Neural crest cell (in vitro differentiated cells): ENCODE measurements at places on chromosomes 2 and 18. TPM values are rescaled to one million over a fixed set of nuclear protein-coding genes. Genes with fewer than 3 reads are reported as not detected.

GRCh38 chr2:78718024-78718423 lies 307.5 kb upstream of the REG3G start:
- H3K4me1 ChIP-seq: no peaks in the 10 kb centered on the region
- DNase-seq: no peak
- H3K36me3 ChIP-seq: no peaks in the 10 kb centered on the region
- no peaks in the 10 kb centered on the region for H3K27me3 ChIP-seq
- H3K4me3 ChIP-seq: no peak overlapping the region

- no peaks in the 10 kb centered on the region for H3K36me3 ChIP-seq
- H3K4me1 ChIP-seq: peaks cover 13% of the 10 kb centered on the region
- H3K27ac ChIP-seq: peak overlapping the region; percentile 8
Measured at GRCh38 chr18:46676182-46676835, 19.3 kb upstream of the LOXHD1 start.

DNA sequence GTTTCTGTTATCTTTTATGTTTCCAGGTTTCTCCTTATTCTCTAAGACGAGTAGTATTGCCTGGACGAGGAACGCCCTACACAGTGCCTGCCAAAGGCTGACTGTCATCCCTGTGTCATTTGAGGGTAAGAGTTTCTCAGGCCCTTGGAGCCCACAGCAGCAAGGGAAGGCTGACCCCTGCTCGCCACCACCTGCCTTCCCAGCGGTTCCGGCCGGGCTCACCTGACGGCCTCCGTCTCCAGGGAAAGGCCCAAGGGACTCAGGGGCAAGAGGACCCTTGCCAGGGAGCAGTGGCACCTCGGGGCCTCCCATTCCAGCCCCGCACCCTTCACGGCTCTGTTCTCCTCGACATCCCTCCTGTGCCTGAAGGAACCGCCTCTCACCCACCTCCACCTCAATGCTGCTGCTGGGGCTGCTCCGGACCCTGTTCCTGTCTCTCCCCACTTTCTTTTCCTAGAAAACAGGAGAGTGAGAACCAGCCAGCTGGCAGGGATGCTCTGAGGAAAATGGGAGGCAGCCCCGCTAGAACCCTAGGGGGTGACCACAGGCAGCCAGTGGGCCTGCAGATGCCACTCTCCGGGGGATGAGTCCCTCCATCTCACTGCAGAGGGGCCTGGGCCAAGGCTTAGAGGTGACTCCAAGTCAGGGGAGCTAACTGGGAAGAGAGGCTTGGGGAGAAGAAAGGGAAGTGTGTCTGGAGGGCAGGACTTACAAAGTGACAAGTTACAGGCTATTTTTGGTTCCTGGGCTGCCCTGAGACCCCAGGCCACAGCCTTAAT lies 1.9 kb downstream of the LIMS2 start:
- peaks cover 11% of the 10 kb centered on the region for H3K4me1 ChIP-seq
- H3K4me3 ChIP-seq: peak overlapping the region; percentile 84
- H3K27ac ChIP-seq: no peak overlapping the region
- peaks cover 75% of the 10 kb centered on the region for H3K27me3 ChIP-seq
- H3K36me3 ChIP-seq: no peaks in the 10 kb centered on the region

GRCh38 chr2:51711766-51712165 lies 679.8 kb upstream of the NRXN1 start:
- no peak for DNase-seq
- H3K36me3 ChIP-seq: no peaks in the 10 kb centered on the region
- peaks cover 6% of the 10 kb centered on the region for H3K4me1 ChIP-seq
- no peak overlapping the region for H3K27ac ChIP-seq

- H3K36me3 ChIP-seq: no peaks in the 10 kb centered on the region
- no peak overlapping the region for H3K4me3 ChIP-seq
- DNase-seq: no peak
- H3K4me1 ChIP-seq: no peaks in the 10 kb centered on the region
- no peak overlapping the region for H3K27ac ChIP-seq
- no peaks in the 10 kb centered on the region for H3K27me3 ChIP-seq
Measured at GRCh38 chr2:14654835-14655282, 22.3 kb downstream of the LRATD1 start.

GRCh38 chr2:152445791-152446201 lies 110.8 kb downstream of the FMNL2 start:
- H3K27ac ChIP-seq: no peak overlapping the region
- no peak overlapping the region for H3K4me3 ChIP-seq
- peaks cover 58% of the 10 kb centered on the region for H3K4me1 ChIP-seq
- no peaks in the 10 kb centered on the region for H3K27me3 ChIP-seq
- no peak for DNase-seq

- H3K27ac ChIP-seq: no peak overlapping the region
- no peak overlapping the region for H3K4me3 ChIP-seq
- H3K36me3 ChIP-seq: no peaks in the 10 kb centered on the region
- no peak for DNase-seq
- H3K4me1 ChIP-seq: no peaks in the 10 kb centered on the region
Measured at GRCh38 chr2:211161236-211161635, 604.8 kb downstream of the CPS1 start.

GRCh38 chr2:223052548-223053483 lies 826 bp downstream of the KCNE4 start:
- no peak overlapping the region for H3K27ac ChIP-seq
- no peak overlapping the region for H3K4me3 ChIP-seq
- H3K36me3 ChIP-seq: no peaks in the 10 kb centered on the region
- peaks cover 42% of the 10 kb centered on the region for H3K4me1 ChIP-seq

DNA sequence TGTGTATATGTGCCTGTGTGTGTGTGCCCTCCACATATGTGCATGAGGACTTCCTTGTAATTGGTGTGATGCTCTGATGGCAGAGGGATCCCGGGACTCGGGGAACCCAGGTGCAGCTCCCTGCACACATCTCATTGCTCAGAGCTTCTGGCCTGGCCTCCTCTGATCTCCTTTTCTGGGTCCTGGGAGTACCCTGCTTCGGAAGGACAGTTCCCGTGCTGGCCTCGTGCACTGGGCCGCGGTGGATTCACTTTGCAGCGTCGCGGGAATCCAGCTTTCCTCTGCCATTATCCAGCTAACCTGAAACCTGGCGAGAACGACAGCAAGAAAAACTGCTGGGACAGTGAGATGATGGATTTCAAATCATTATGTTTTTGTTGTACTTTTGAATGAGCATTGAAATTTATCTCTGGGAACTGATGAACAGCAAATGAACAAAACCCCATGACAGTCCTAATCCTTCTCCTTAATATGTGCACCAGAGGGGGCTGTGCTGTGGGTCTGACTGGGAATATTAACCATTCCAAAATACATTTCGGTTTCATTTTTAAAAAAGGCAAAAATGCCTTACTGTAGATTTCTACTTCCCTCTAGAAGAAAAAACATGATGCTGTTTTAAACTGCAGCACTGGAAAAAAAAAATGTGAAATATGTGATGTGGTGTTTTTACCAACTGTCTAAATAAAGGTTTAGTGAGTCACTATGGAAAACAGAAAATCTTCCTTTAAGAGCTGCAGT lies 78.2 kb downstream of the PTGR3 start:
- no peaks in the 10 kb centered on the region for H3K4me1 ChIP-seq
- no peaks in the 10 kb centered on the region for H3K36me3 ChIP-seq

Gene EML6
- 7.4 and 8.1 TPM in 2 replicates for total RNA-seq

- H3K27ac ChIP-seq: no peak overlapping the region
- H3K4me3 ChIP-seq: no peak overlapping the region
- H3K36me3 ChIP-seq: no peaks in the 10 kb centered on the region
- H3K4me1 ChIP-seq: no peaks in the 10 kb centered on the region
- peak; percentile 73 for DNase-seq
Measured at GRCh38 chr2:199488772-199489400, 31.1 kb upstream of the SATB2 start.

Gene CYTIP
- total RNA-seq: 0.35 TPM in 1 of 2 replicates, not detected in the other

- no peak overlapping the region for H3K27ac ChIP-seq
- no peak overlapping the region for H3K4me3 ChIP-seq
- H3K4me1 ChIP-seq: no peaks in the 10 kb centered on the region
- DNase-seq: no peak
- H3K36me3 ChIP-seq: peaks cover 3% of the 10 kb centered on the region
Measured at GRCh38 chr2:232831496-232831895, 38.6 kb upstream of the SNORC start.

GRCh38 chr2:43124687-43125057 lies 101.7 kb downstream of the ZFP36L2 start:
- no peaks in the 10 kb centered on the region for H3K27me3 ChIP-seq
- peaks cover 42% of the 10 kb centered on the region for H3K4me1 ChIP-seq
- H3K27ac ChIP-seq: peak overlapping the region; percentile 62
- H3K4me3 ChIP-seq: no peak overlapping the region

Gene ATL2
- total RNA-seq: 72.9 and 79.3 TPM in 2 replicates

DNA sequence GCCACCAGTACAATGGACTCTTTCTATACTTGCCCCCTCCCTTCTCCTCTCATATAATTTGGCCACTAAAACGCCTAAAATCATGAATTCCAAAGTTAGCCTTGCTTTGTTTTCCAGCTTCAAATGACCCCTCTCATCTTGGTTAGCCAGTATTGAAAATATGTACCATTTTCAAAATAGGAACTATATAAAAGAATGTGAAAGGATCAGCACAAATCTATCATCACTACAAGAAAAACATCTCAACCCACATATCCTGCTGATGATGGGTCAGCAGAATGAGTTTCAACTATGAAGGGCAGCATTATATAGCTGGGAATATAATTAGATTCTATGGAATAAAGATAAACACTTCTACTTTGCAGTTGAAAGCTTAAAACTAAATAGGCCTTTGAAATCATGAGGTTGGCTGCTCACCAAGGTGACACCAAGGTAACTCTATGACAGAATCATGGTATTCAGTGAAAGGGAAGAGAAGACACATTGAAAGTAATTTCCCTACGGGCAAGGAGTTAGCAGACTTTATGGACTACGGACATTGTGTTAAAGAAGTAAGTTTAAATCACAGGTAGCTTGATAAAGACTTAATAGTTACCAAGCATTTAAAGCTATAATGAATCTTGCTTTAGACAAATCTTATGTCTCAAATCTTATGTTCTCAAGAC lies 873.0 kb downstream of the CPS1 start:
- H3K27ac ChIP-seq: no peak overlapping the region
- no peak overlapping the region for H3K4me3 ChIP-seq
- H3K36me3 ChIP-seq: no peaks in the 10 kb centered on the region
- H3K27me3 ChIP-seq: no peaks in the 10 kb centered on the region
- no peak for DNase-seq
- H3K4me1 ChIP-seq: peaks cover 4% of the 10 kb centered on the region

Gene SS18
- 81.4 and 85.6 TPM in 2 replicates for total RNA-seq

DNA sequence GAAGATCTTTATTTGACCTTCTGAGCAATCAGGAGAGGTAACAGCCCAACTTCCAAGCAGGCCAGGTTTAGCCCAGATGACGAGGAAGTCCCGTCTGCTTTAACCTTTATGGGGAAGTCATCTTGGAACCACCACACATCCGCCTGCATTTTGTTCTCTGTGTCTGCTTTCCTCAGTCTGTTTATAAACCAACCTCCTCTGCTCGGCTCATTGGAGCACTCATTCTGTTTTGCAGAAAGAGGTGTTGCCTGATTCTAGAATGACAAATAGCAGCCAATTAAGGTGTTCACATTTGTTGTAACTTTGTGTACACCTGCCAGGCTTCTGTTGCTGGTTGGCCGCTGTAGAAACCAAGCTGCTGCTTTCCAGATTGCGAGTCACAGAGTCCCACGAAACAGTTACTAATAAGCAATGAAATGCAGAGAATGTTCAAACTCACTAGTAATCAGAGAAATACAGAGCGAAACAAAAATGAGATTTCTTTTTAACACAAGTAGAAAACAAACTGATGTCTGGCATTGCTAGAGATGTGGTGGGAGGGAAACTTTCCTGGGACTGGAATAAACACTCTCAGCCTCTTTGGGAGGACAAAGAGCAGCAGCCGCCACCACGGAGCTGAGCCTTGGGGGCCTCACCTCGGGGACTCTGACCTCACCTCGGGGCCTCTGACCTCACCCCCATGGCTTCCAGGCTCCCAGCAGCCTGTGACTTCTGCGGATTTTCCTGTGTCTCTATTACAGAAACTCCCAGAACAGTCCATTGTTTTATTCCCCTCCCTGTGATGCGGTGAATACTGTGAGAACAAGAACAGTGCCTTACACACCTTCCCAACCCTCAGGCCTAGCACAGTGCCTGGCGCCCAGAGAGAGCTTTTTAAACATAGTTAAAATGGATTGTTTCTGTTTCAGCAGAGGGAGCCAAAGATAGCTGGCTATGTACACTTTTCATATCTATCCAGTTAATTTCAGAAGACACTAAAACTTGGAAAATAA lies 64.0 kb downstream of the MBP start:
- H3K36me3 ChIP-seq: no peaks in the 10 kb centered on the region
- H3K27ac ChIP-seq: peak overlapping the region; percentile 45
- H3K4me3 ChIP-seq: no peak overlapping the region
- peaks cover 35% of the 10 kb centered on the region for H3K4me1 ChIP-seq

GRCh38 chr2:207967121-207967520 lies 58.2 kb downstream of the PLEKHM3 start:
- H3K27me3 ChIP-seq: peaks cover 50% of the 10 kb centered on the region
- H3K4me1 ChIP-seq: peaks cover 32% of the 10 kb centered on the region
- no peak overlapping the region for H3K4me3 ChIP-seq
- H3K36me3 ChIP-seq: peaks cover 6% of the 10 kb centered on the region

Gene ACMSD
- not detected in 2 replicates for total RNA-seq

- peaks cover 23% of the 10 kb centered on the region for H3K27me3 ChIP-seq
- no peak overlapping the region for H3K27ac ChIP-seq
- H3K4me1 ChIP-seq: peaks cover 28% of the 10 kb centered on the region
- no peaks in the 10 kb centered on the region for H3K36me3 ChIP-seq
Measured at GRCh38 chr2:230953845-230954244, 28.8 kb upstream of the GPR55 start.

Gene HTR2B
- not detected in 2 replicates for total RNA-seq

- H3K27me3 ChIP-seq: no peaks in the 10 kb centered on the region
- H3K4me1 ChIP-seq: peaks cover 23% of the 10 kb centered on the region
- no peak overlapping the region for H3K27ac ChIP-seq
Measured at GRCh38 chr2:9964334-9964980, 13.0 kb downstream of the GRHL1 start.

DNA sequence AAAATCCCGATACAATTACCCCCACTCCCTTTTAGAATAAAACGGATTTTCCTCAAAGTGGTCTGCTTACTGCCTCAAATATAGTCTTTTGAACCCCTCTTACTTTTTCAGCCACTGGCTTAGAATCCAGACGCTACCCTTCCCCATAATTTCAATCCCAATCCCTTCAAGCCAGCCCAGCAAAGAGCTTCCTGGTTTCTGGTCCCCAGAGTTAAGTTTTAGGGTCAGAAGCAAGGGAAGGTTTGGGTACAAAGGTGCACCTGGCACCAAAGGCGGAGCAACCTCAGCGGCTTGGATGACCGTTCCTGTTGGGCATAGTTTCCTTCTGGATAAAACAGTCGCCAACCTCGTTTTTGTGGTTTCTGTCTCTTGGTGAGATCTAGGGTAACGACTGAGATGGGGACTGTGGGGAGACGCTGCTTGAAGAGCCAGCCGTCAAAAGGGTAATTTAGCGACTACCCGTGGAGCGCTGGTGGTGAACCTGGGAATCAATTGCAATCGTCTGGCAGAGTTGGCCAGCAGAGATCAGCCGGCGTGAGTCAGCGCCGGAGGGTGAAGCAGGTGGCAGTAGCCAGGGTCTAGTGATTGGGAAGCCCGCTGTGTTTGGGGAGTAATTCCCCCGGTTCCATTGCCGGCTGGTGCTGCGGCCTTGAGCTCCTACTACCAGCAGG lies 1.6 kb downstream of the FEV start:
- H3K27ac ChIP-seq: no peak overlapping the region
- H3K36me3 ChIP-seq: no peaks in the 10 kb centered on the region
- no peak for DNase-seq

Gene MOCOS
- 2.6 TPM in 2 replicates for total RNA-seq

- peaks cover 29% of the 10 kb centered on the region for H3K4me1 ChIP-seq
- no peak overlapping the region for H3K27ac ChIP-seq
- DNase-seq: no peak
Measured at GRCh38 chr18:6553234-6553900, 138.7 kb upstream of the L3MBTL4 start.

GRCh38 chr2:234981197-234982095 lies 29.6 kb downstream of the SH3BP4 start:
- peaks cover 80% of the 10 kb centered on the region for H3K4me1 ChIP-seq
- no peaks in the 10 kb centered on the region for H3K27me3 ChIP-seq
- peak overlapping the region; percentile 3 for H3K4me3 ChIP-seq
- peak overlapping the region; percentile 88 for H3K27ac ChIP-seq
- no peak for DNase-seq
- peaks cover 10% of the 10 kb centered on the region for H3K36me3 ChIP-seq
